ENCODE measurements at places on chromosomes 13 and 19. TPM values are rescaled to one million over a fixed set of nuclear protein-coding genes. Genes with fewer than 3 reads are reported as not detected.
A peak's percentile ranks its signal among the peaks of the same experiment; 100 is the strongest.

DNA sequence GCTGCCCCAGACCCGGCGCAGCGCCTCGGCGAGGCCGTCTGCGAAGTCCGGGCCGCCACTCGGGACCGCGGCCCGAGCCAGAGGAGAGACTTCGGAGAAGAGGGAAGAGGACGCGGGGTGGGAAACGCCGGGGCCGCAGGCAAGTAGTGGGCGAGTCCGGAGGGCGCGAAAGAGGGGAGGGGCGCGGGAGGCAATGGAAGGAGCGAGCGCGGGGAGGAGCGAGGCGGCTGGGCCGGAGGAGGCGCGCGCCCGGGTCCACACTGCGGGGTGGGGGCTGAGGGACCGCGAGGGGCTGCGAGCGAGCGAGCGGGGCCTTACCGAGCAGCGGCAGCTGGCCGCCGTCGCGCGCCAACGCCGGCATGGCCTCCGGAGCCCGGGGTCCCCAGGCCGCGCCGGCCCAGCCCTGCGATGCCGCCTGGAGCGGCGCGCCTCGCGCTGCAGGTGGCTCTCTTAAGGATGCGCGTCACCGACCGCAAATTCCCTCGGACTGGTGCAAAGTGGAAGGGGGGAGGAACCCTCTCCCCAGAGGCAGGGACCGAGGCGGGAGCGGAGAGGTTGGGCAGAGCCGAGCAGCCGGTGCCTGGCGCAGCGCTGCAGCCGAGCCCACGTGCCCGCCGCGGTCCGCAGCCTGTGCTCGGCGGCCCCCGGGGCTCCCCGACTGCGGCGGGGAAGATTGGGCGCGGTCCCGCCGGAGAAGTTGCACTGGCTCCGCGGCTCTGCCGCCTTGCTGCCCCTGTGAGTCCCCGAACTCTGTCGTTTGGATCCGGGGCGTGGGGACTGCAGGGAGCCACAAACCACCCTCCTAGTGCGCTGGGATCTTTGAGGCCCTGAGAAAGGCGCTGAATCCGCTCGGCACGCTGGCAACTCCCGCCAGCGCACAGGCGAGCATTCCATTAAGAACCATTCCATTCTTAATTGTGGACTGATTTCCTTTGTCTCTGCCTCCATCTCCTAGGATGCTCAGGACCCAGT lies at the start of gene FLT3:
Gene FLT3 (minus strand): TSS at position 427 of the 972 bp plus-strand sequence. CDS start 66 bp downstream, at position 361.
- peaks cover 7% of the 10 kb centered on the region for H3K27me3 ChIP-seq
- H3K4me1 ChIP-seq, result peaks cover 4% of the 10 kb centered on the region

DNA sequence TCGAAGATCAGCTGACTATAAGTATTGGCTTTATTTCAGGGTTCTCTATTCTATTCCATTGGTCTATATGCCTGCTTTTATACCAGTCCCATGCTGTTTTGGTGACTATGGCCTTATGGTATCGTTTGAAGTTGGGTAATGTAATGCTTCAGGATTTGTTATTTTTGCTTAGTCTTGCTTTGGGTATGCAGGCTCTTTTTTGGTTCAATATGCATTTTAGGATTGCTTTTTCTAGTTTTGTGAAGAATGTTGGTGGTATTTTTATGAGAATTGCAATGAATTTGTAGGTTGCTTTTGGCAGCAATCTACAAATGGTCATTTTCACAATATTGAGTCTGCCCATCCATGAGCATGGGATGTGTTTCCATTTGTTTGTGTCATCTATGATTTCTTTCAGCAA lies 951.9 kb upstream of the SLITRK1 start:
- DNase-seq, result no peak
- H3K4me3 ChIP-seq, result no peak overlapping the region
- H3K27ac ChIP-seq, result no peak overlapping the region
- no peaks in the 10 kb centered on the region for H3K27me3 ChIP-seq

DNA sequence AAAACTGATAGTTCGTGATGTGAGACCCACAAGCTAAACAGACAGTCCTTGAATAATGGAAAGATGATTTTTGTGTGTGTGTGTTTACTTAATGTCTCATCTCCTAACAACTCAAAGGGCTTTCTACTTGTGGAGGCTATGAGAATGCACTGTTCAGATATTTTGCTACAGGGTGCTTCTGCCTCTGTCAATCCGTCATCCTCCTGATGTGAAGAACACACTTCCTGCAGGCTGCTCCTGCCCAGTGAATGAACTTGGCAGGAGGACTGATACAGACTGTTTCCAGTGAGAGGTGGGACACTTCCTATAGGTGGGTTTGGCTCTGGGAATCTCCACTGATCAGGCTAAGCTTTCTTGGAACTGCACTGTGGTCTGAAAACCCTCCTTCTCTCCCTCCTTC lies 168.4 kb upstream of the STARD13 start:
- H3K4me3 ChIP-seq, result no peak overlapping the region
- no peak overlapping the region for H3K27ac ChIP-seq
- H3K27me3 ChIP-seq, result no peaks in the 10 kb centered on the region
- DNase-seq, result no peak
- H3K4me1 ChIP-seq, result no peaks in the 10 kb centered on the region

DNA sequence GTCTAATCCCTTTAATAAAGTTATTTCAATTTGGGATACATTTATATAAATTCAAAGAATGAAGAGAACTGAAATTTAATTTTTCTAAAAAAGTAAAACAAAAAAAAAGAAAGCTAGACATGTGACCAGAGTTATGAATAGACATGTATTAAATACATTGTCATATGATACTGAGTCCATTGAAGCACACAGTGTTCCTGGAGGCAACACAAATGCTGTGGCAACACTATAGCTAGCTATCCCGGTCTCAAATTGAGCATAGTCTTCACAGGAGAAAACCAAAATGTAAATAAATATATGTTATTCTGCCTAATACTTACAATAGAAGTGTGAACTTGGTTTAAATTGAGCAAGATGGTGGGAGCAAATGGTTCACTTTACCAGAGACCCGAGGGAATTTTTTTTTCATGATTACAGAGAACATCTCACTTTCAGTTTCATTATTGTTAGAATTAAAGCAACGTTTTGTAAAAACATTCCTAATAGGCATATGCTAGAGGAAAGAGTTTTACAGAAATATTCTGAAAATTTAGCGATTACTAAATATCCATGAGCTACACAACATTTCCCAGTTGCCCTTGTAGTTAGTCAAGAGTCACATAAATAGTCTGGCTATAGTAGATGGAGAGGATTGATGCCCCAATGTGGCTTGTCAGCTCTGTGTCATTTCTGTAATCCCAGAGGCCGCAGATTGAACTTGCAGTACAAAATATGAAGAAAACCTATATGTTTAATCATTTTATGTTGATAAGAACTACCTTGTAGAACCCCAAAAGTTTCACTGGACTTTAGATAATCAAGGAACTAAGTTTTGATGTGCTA lies 775.7 kb upstream of the SPRY2 start:
- DNase-seq, result no peak
- H3K4me1 ChIP-seq, result no peaks in the 10 kb centered on the region
- no peaks in the 10 kb centered on the region for H3K36me3 ChIP-seq
- no peak overlapping the region for H3K4me3 ChIP-seq

DNA sequence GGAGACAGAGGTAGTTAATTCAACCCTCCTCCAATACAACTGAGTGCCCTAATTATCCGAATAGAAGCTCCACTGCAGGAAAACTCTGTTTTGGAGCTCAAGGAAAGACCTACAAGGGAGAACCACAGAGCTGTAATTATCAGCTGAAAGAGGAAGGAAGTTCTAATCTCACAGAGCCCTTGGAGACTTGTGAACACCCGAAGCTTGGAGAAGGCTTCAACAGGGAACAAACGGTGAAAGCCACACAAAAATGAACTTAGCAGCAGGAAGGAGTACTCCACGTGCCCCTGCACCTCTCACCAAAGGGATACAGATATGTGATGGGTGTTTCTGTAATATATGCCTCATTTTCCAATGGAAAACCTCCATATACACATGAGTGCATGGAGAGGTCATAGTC lies 61.1 kb downstream of the IRS2 start:
- no peak overlapping the region for H3K4me3 ChIP-seq
- no peak overlapping the region for H3K27ac ChIP-seq
- no peaks in the 10 kb centered on the region for H3K36me3 ChIP-seq
- no peaks in the 10 kb centered on the region for H3K4me1 ChIP-seq
- no peak for DNase-seq

GRCh38 chr19:48351341-48351752 lies 12.4 kb downstream of the TMEM143 start:
- H3K4me1 ChIP-seq, result no peaks in the 10 kb centered on the region
- H3K27me3 ChIP-seq, result no peaks in the 10 kb centered on the region
- DNase-seq, result peak; percentile 73
- H3K27ac ChIP-seq, result no peak overlapping the region
- H3K36me3 ChIP-seq, result no peaks in the 10 kb centered on the region
- no peak overlapping the region for H3K4me3 ChIP-seq

DNA sequence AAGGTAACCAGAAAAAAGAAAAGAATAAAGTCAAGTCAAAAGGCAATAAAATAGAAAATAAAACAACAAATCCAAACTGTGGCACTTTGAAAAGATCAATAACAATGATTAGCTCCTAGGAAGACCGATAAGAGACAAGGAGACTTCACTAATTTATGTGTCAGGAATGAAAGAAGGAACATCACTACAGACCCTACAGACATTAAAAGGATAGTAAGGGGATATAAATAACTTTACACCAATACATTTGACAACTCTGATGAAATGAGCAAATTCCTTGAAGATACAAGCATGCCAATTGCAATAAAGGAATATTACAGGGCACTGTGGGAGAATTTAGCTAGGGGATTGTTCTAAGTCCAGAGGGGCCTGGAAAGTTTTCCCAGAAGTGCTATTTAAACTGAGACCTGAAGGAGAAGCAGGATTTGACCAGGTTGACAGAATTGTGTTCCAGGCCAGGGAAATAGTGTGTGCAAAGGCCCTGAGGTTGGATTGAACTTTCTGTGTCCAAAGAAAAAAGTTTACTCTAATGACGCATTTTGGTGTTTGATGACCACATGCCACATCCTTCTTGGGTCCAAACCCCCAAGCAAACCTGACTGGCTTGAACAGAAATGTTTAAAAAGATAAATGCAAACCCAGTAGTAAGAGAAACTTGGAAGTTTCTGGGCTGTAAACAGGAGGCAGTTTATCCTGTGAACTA lies 1.6 kb upstream of the C19orf38 start:
- no peaks in the 10 kb centered on the region for H3K27me3 ChIP-seq
- no peaks in the 10 kb centered on the region for H3K36me3 ChIP-seq
- DNase-seq, result no peak
- H3K4me1 ChIP-seq, result no peaks in the 10 kb centered on the region
- H3K27ac ChIP-seq, result no peak overlapping the region
- no peak overlapping the region for H3K4me3 ChIP-seq

DNA sequence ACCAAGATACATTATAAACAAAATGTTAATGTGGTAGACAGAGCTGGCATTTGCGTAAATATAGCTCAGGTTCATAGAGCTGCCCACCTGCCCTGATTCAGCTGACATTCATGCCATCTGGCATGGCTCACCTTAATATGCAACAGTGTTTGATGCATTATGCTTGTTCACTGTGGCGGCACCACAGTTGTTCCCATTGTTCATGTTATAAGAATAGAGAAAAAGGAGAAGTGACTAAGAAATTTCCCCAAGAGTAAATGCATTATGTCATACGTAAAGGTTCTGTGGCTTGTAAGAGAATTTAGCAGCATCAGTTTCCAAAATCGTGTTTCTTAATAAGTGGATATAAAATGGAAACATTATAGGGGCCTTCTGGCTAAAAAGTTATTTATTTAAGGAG lies 4.5 kb downstream of the CCNA1 start:
- H3K4me1 ChIP-seq, result no peaks in the 10 kb centered on the region
- DNase-seq, result no peak
- no peak overlapping the region for H3K4me3 ChIP-seq
- H3K27me3 ChIP-seq, result peaks cover 4% of the 10 kb centered on the region

GRCh38 chr19:52214241-52214640 lies 24.4 kb downstream of the PPP2R1A start:
- no peak for DNase-seq
- H3K36me3 ChIP-seq, result peaks cover 59% of the 10 kb centered on the region
- H3K4me1 ChIP-seq, result no peaks in the 10 kb centered on the region
- no peak overlapping the region for H3K4me3 ChIP-seq

DNA sequence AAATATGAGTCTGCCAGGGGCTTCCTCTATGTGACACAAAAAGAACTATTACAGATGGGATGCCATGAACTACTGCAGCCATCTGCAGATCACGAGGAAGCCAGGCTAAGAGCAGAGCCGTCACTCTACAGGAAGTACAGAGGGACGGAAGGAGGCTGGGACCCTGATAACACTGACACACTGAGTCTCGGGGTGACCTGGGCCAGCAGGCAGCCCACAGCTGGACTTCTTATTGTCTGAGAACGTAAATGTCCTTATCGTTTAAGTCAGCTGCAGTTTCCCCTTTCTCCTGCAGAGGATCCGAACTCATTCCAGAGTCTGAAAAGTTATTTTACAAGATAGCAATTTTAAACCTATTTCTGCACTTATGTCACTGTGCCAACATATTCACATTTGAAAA lies 20.7 kb downstream of the PARP4 start:
- no peaks in the 10 kb centered on the region for H3K27me3 ChIP-seq
- H3K27ac ChIP-seq, result no peak overlapping the region
- DNase-seq, result no peak
- H3K4me1 ChIP-seq, result no peaks in the 10 kb centered on the region

DNA sequence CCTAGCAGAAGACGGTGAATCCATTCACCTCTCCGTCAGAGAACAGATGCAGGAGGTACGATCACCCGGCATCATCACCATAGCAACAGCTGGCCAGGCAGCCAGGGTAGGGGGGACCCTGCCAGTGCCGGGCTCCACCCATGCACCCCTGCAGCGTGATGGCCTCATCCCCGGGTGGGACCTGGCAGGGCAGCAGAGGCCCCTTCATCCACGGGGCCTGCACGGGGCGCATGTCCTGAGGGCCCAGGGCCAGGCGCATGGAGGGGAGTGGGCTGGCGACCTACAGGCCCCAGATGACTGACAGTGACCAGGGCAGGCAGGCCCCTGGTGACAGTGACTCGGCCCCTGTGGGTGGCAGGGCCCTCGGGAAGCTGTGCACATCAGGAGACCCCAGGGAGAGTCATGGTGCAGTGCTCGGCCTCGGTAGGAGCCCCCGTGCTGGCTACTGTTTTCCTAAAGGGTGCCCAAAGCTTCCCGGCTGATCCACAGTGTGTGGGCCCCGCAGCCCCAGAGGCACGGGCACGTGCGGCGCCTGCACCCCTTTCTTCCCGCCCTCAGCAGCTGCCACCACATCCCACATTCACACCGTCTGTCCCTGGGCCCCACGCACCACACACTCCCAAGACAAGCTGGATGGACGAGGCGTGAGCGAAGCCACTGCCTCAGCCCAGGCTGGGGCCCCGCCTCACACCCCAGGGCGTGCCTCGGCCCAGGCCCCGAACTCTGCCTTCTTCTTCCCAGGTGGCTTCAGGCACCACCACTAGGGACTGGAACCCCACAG lies 4.8 kb downstream of the RNF126 start:
- H3K4me1 ChIP-seq, result peaks cover 49% of the 10 kb centered on the region
- DNase-seq, result no peak
- no peak overlapping the region for H3K4me3 ChIP-seq
- H3K36me3 ChIP-seq, result peaks cover 6% of the 10 kb centered on the region
- peak overlapping the region; percentile 96 for H3K27ac ChIP-seq
- no peaks in the 10 kb centered on the region for H3K27me3 ChIP-seq

Gene PCDH9
- total RNA-seq, result 0.10 TPM

Gene OR10H1
- not detected for total RNA-seq

Gene ZNF439
- 21.9 TPM for total RNA-seq

Gene NBEA
- total RNA-seq, result 0.15 TPM

All from naive thymus-derived CD4-positive, alpha-beta T cell (primary cell).